ENCODE measurements at places on chromosomes 3 and 15.

- no peak for DNase-seq
Measured at GRCh38 chr3:52237657-52238172, 1.2 kb downstream of the TWF2 start.

GRCh38 chr15:101242160-101242998, 9.5 kb downstream of the CHSY1 start:
- DNase-seq: peak; percentile 44

GRCh38 chr15:70954171-70954570, 61.5 kb downstream of the LRRC49 start:
- DNase-seq: no peak

- DNase-seq: peak; percentile 29
Measured at GRCh38 chr3:129016720-129017483, 15.8 kb downstream of the EFCC1 start.

DNA sequence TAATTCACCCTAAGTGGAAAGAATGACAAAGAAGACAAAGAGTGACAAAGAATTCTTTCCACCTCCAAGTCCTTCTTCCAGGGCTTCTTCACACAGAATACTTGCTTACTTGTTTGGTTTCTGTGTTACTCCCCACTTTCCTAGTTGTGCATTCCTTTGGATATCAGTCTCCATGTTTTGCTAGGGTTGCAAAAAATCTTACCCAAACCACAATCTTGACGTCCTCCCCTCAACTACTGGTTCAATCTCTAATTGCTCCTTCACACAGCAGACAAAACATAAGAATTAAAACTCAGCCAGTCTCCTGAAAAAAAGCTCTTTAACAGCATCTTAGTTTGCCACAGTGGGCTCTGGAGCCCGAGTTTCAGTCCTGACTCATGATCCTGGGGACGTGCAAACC, 297.6 kb upstream of the CHRNA7 start:
- DNase-seq: no peak

DNA sequence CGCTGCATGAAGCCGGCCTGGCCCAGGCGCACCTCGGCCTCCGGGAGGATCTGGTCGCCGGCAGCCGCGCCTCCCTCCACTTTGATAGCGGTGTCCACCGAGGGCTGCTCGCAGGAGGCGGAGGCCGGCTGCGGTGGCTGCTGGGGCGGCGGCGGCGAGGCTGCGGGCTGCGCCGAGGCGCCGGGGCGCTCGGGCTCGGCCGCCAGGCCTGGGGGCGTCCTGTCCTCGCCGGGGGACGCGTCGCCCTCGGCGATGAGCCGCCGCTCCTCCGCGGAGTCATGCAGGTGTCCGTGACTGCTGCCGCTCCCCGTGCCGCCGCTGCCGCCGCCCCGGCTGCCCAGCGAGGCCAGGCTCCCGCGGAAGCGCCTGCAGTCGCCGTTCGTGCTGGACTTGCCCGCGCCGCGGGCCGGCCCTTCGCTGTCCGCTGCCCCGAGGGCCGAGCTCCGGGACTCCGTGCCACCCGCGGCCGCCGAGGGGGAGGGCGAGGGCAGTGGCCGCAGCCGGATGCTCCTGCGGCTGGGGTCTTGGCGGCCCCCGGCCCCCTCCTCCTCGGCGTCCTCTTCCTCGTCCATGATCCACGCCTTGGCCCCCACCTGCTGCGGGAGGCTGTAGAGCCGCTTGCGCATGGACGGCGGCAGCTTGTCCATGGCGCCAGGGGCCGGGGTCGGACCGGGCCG, 996 bp downstream of the HCN4 start:
- no peak for DNase-seq
